ENCODE measurements at places on chromosomes 12 and 14. TPM values are rescaled to one million over a fixed set of nuclear protein-coding genes. Genes with fewer than 3 reads are reported as not detected.
A peak's percentile ranks its signal among the peaks of the same experiment; 100 is the strongest.

DNA sequence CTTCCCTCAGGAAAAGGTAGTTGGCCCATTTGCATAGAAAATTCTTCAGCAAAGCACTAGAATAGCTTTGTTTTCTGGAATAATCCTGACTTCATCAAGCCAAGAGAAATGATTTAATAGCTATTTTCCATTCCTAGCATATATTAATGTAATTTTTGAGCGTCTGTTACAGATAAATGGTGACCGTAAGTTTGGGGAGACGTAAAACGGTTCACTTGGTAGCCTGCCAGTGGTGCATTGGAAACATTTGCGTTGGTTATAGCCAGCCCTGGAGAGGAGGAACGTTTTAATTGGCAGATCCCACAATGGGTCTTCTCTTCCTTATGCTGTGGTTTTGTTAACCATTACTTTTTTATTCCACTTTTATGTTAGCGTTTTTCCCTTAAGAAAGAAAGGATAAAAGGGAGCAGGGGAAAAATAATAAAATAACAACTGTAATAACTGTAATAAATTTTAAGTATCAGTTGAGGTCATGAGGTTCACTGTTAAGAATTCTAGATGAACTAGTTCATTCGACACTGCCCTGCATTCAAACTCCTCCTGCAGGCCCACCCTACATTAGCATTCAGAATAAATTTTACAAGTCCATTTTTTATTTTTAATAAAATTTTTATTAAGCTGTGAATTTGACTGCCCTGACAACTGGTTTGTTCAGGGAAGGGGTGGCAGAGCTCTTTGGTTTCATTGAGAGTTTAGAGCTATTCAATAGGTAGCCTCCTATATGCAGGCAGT lies 300.7 kb downstream of the ERC1 start:
- DNase-seq: no peak

Gene GYS2
- total RNA-seq: not detected

DNA sequence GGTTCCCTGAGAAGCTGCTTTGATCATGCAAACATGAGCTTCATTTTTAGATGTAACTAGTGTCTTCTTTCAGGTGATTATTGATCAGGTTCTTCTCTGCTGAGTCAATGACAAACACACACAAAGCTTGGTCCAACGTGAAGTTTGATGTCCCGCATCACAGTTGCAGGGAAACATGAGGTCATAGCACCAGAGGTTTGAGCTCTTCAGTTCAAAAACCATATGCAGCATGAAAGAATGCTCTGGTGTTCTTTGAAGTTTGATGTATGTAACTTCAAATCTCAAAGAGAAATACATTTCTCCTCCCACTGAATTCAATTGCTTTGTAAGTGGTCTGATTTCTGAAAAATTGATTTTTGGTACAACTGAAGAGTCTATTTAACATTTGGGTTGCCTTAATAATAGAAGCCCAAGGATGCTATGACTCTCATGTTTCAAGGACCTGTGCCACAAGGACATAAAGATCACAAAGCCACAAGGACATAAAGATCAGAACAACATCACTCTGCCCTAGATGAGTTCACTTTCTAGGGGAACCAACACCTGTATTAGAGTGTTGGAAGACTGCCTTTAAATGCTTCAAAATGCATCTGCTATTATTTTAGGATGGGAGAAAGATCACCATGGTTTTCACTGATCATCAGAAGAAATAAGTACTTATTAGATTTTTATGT lies 31.1 kb upstream of the AMIGO2 start:
- DNase-seq: peak; percentile 17

- DNase-seq: no peak
These were observed 408.5 kb downstream of the CCER1 start for GRCh38 chr12:90546511-90546910.

GRCh38 chr12:99713946-99714520 lies 66.5 kb downstream of the GARIN6 start:
- DNase-seq: no peak

Gene LIN7A
- not detected for total RNA-seq

All from activated CD4-positive, alpha-beta T cell treated with anti-CD3 and anti-CD28 coated beads for 36 hours (primary cell).